ENCODE measurements at places on chromosomes 2 and 18.

- peak; percentile 71 for DNase-seq
These were observed 710 bp upstream of the TMSB10 start for GRCh38 chr2:84904717-84905174.

- DNase-seq, result no peak
These were observed 63.1 kb downstream of the CXCR4 start for GRCh38 chr2:136054856-136055255.

GRCh38 chr2:44290261-44290660 is 15.0 kb downstream of the SLC3A1 start:
- peak; percentile 44 for DNase-seq

DNA sequence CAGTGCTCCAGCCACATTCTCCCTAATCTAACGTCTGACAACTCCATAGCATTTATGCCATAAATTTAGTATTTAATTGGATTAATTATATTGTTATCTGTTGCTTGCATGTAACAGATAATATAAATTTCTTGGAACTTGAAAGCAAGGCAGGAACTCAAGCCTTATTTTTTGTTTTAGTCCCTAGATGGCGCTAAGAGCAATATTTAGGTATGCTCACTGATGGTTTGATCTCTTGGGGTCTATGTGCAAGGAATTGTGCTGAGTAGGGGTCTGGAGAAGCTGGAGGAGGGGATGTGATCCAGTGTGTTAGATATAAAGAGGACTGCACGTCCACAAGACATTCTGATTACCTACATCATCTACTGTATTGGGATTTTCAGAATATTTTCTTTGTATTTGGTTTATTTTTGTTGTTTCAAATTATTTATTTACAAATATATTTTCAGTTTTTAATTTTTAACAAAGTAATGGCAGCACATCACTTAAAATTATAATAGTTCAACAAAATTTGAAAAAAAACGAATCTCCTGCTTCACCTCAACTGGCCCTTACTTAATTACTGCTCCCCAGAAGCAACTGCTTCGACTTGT is 32.8 kb downstream of the KATNAL2 start:
- DNase-seq, result no peak

DNA sequence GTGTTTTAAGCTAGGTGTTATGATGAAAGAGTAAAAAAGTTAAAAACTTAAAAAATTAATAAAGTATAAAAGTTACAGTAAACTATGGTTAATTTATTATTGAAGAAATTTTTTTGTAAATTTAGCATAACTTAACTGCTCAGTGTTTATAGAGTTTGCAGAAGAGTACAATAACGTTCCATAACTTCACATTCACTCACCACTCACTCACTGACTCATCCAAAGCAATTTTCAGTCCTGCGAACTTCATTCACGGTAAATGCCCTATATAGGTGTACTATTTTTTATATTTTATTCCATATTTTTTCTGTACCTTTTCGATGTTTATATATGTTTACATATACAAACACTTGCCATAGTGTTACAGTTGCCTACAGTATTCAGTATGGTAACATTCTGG is 694.8 kb upstream of the SLC39A10 start:
- no peak for DNase-seq

- DNase-seq, result no peak
These were observed 7.7 kb upstream of the ARHGEF4 start for GRCh38 chr2:130829015-130829414.

GRCh38 chr18:58870130-58870529 is 5.5 kb downstream of the ZNF532 start:
- peak; percentile 63 for DNase-seq

- no peak for DNase-seq
These were observed 10.6 kb downstream of the IRS1 start for GRCh38 chr2:226788881-226789490.

DNA sequence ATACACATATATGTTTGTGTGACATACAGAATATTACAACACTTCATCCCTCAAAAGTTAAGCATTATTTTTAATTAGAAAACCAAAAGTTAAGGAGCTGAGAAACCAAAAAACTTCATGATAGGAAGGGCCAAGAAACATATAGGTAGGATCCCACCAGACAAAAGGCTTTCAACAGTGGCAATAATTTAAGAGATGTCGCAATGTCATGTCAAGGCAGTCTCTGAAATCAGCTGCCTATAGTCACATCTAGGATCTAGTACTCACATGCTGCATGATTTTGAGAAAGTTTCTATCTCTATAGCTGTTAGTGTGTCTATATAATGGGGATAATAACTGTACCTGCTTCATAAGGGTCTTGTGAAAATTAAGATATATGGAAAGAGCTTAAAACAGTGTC is 72.7 kb downstream of the SPIRE1 start:
- DNase-seq, result no peak

DNA sequence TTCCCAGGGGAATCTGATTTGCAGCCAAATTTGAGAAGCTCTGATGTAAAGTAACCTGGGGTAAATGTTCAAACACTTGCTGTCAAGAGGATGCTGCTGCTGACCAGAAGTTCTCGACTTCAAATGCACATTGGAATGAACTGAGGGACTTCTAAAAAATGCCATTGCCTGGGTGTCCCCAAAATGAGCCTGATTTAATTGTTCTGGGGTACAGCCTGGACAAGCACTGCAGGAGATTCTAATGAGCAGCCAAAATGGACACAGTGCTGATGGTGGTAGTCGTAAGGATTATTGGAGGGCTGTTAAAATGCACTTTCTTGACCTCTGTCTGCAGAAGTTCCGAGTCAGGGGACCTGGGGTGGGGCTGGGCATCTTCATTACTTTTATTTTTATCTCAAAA is 49.5 kb downstream of the LIPG start:
- no peak for DNase-seq

DNA sequence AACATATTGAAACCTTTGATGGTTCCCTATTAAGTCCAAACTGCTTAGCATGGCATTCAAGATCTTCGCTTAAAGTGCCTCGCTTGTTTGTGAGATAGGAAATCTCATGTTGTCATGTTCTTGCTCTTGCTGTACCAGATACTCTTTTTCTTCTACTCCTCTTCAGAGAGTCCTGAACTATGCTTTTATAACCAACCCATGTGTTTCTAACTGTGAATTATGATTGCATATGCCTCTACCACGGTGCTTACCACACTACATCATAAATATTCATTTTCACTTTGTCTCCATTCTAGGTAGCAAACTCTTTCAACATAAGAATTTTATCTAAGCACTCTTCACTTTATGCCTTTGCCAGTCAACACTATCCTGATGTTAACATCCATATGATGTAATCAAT is 23.6 kb downstream of the STAT4 start:
- DNase-seq, result no peak

- no peak for DNase-seq
These were observed 158.6 kb downstream of the PPP1R1C start for GRCh38 chr2:182144041-182144775.

DNA sequence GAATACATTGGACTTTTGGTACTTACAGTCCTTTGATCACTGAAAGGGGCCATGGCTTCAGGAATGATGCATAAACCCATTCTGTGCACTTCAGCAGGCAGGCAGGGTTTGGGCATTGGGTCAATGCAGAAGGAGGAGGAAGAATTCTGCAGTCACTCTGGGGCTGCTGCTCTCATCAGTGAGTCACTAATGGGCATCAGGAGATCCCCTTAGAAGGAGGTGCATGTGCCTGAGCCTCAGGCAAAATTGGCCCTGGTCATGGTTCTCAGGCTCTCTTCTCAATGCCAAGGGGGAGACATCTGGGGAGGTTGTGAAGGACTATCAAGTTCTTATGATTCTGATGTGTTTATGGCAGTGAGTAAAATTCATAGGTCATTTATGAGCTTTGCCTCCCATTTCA is 52.0 kb upstream of the TNP1 start:
- no peak for DNase-seq

DNA sequence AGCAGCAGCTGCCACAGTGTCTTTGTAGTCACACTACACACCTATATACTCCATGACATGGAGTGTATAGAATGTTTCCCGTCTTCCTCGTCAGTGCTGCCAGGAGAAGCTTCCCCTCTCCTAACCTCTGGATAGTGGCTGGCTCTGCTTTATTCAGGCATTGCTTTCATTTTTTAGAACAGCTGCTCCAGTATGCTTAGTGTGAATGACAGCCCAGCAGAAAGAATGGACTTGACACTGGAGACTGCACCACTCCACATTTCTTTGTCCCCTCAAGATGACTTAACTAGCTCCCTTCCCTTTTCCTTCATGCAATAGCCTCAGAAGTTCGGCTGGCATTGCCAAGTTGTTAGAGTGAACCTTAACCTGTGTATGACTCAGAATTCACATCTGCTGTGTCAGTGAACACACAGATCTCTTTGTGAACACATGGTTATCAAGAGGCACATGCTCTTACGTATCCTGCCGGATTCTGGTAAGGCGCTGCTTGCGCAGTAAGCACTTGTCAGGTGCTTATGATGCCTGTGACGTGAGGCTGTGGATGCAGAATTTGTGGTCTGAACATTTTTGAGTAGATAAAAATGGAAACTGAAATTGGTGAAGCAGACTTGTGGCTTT is 73.9 kb downstream of the NEDD4L start:
- DNase-seq, result peak; percentile 60

DNA sequence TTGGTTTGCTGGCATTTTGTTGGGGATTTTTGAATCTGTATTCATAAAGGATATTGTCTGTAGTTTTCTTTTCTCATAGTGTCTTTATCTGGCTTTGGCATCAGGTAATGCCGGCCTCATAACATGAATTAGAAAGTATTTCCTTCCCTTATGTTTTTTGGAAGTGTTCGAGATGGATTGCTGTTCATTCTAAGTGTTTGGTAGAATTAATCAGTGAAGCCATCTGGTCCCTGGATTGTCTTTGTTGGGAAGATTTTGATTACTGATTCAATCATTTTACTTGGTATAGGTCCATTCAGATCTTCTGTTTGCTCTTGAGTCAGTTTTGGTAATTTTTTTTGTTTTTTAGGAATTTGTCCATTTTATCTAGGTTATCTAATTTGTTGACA is 22.3 kb downstream of the KIAA1328 start:
- no peak for DNase-seq

DNA sequence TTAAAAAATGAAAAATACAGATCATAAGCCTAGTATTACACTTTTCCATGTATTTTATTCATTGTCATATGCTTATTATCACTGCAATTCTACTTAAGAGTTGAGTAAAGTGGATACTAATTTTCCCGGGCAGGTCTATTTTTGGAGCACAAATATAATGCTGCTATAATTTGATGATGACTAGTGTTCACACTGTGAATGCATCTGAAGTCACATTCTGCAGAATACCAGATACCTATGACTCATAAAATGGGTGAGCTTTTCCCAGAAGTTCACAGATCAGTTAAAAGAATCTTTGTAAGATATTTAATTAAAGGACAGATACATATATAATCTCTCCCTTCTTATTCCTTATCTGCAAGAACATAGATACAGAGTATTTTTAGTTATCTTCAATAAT is 79.8 kb upstream of the MC4R start:
- DNase-seq, result peak; percentile 70

DNA sequence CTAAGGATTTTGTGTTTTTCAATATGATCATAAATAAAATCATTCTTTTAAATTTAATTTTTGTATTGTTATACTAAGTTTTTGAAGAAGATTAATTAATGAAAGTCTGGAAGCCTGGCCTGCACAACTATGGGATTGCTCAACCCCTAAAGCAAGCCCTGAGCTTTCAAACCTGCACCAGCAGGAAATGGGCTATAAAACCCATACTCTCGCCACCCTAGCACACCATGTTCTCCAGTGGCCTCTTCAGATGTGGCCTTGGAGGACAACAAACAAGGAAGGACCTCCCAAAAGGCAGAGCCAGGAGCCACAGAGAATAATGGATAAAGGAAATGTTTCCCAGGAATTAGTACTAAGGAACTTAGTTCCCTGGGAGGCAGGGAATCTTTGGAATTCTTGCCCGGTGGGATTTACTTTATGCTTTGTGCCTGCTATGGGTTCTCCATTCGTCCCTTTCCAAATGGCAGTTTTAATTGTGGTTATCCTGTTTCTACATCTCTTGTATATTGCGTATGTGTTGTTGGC is 212.5 kb downstream of the ZFP36L2 start:
- no peak for DNase-seq

Data from fibroblast of upper back skin (primary cell).